ENCODE measurements at places on chromosomes 7 and 10.

- DNase-seq, result no peak
Observed at GRCh38 chr7:14754631-14755030, 147.9 kb downstream of the DGKB start.

DNA sequence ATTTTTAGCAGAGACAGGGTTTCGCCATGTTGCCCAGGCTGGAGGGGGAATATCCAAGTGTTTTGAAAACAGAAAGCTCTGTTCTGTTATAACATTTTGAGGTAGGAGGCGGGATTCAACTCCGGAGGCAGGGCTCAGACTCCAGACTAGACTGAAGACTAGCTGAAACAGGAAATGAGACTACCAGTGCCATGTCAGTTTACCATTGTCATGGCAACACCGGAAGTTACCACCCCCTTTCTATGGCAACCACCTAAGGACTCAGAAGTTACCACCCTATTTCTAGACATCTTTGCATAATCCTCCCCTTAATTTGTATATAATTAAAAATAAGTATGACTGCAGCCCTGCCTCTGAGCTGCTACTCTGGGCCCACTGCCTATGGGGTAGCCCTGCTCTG, 1069.1 kb upstream of the AUTS2 start:
- no peak for DNase-seq

DNA sequence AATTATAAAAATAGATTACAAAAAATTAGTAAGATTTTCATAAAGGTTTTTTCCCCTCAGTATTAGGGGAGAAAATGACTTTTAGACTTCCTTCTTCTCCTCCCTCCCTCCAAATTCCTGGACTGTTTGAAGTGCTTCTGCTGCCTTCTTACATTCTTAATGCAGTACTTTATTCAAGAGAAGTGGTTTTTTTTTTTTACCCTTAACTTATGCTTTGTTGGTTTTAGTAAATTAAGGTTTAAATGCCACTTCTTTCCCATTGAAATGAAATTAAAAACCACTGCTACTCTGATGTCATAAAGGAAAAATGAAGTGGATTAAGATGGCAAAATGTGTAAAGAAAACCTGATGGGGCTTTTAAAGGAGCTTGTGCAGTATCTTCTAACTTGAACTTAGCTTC, 140.7 kb downstream of the VTI1A start:
- DNase-seq, result no peak

GRCh38 chr7:107322015-107322414, 147.8 kb upstream of the GPR22 start:
- peak; percentile 5 for DNase-seq

- DNase-seq, result no peak
Observed at GRCh38 chr7:2164646-2165045, 68.1 kb downstream of the MAD1L1 start.

- DNase-seq, result no peak
Observed at GRCh38 chr7:2093215-2093842, 139.4 kb downstream of the MAD1L1 start.

GRCh38 chr7:7920056-7920455, 48.5 kb upstream of the GLCCI1 start:
- no peak for DNase-seq

GRCh38 chr10:67200913-67201564, 275.2 kb downstream of the LRRTM3 start:
- no peak for DNase-seq

DNA sequence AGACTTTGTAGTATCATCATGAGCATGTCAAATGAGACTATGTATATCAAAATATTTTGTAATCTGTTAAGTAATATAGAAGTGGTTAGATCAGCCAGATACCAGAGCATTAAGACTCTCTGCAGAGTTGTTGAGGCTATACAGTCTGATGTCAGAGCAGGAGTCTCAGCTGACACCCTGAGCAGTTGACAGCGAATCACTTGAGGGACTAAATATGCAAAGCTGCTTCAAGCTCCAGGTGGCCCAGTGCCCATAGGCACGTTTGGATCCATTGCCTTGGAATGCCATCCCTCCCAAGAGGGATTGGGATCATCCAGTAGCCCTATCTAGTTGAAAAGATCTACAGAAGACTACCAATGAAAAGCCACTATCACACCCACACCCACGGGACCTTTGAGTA, 210.2 kb downstream of the TAX1BP1 start:
- no peak for DNase-seq

- DNase-seq, result no peak
Observed at GRCh38 chr10:132178672-132179545, 7.8 kb upstream of the DPYSL4 start.

DNA sequence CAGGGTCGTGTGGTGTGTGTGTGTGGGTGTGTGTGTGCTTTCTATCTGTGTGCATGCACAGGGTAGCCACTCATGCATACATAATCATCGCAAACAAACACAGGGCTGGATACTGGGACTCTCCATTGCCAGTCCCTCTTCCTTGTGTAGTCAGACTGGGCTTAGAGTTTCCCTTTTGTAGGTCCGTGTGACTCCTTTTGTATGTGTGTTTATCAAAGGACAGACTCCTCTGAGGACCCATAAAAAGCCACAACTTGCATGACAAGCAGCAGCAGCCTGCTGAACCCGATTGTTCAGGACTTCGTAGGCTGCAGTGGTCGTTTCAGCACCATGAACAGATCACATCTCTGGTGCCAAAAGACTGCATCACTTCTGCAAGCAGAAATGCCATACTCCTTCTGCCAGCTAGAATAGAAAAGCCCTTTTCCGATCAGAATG, 895 bp downstream of the VSTM2A start:
- DNase-seq, result peak; percentile 72

- no peak for DNase-seq
Observed at GRCh38 chr7:27237735-27238334, 4.8 kb upstream of the EVX1 start.

GRCh38 chr10:8594176-8594575, 539.7 kb downstream of the GATA3 start:
- DNase-seq, result no peak

GRCh38 chr7:95553939-95554338, 42.4 kb downstream of the PDK4 start:
- DNase-seq, result no peak

GRCh38 chr10:44713307-44713706, 197.8 kb upstream of the TMEM72 start:
- DNase-seq, result no peak

DNA sequence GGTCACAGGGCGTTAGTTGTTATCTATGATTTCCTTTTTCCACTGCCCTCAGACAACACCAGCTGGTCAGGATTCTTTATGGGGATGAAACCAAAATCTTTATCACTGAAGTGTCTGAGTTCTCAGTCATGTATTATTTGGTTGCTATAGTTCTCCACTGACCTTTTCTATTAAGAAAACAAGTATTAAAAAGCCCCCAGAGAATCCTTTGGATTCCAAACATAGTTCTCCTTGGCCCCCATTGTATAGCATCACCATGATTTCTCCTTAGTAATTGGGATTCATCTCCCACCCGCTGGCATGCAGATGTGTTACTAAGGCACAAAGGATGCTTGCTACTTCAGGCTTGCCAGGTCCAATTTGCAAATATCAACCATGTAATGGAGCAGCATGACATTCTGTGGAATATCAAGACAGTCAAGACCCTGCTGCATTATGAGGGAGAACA, 94.3 kb downstream of the IQUB start:
- DNase-seq, result peak; percentile 70

- DNase-seq, result no peak
Observed at GRCh38 chr7:151385626-151386300, 24.1 kb downstream of the WDR86 start.

GRCh38 chr10:27344568-27345454, 104.2 kb upstream of the ACBD5 start:
- DNase-seq, result no peak

GRCh38 chr10:21487416-21488180, 37.9 kb downstream of the SKIDA1 start:
- no peak for DNase-seq

DNA sequence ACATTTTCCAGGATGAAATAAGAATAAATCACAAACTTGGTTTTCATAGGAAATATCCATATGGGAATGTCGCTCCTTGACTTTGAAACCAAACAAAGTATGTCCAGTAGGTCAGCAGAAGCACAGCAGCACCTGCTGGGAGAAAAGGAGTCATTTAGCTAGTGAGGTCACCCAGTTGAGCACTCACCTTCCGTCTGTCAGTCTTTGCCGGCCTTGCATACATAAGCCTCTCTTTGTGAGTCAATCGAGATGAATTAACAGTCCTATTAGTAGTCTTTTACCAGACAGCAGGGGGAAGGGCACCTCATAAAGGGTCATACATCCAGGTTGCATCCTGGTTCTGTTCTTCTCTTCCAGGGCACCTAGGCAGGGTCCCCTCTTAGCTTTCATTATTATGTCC, 232.5 kb upstream of the FZD1 start:
- DNase-seq, result peak; percentile 80

- DNase-seq, result no peak
Observed at GRCh38 chr7:73831834-73832651, 1.2 kb downstream of the CLDN4 start.

DNA sequence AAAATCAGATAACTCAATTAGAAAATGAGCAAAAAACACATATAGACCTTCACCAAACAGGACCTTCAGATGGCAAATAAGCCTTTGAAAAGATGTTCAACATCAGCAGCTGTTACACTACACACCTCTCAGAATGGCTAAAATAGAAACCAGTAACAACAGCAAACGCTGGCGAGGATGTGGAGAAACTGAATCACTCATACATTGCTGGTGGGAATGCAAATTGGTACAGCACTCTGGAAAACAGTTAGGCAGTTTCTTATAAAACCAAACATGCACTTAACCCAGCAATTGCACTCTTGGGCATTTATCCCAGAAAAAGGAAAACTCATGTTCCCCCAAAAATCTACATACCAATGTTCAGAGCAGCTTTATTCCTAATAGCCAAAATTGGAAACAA, 37.7 kb upstream of the SMARCD3 start:
- no peak for DNase-seq

GRCh38 chr7:151607464-151607867, 87.8 kb upstream of the RHEB start:
- no peak for DNase-seq

GRCh38 chr10:36366065-36366464, 724.0 kb upstream of the FZD8 start:
- DNase-seq, result no peak

- no peak for DNase-seq
Observed at GRCh38 chr10:84140036-84140379, 699 bp downstream of the GHITM start.

GRCh38 chr7:17787257-17787656, 153.0 kb downstream of the SNX13 start:
- no peak for DNase-seq

- DNase-seq, result no peak
Observed at GRCh38 chr10:123746942-123747341, 80.8 kb downstream of the GPR26 start.

DNA sequence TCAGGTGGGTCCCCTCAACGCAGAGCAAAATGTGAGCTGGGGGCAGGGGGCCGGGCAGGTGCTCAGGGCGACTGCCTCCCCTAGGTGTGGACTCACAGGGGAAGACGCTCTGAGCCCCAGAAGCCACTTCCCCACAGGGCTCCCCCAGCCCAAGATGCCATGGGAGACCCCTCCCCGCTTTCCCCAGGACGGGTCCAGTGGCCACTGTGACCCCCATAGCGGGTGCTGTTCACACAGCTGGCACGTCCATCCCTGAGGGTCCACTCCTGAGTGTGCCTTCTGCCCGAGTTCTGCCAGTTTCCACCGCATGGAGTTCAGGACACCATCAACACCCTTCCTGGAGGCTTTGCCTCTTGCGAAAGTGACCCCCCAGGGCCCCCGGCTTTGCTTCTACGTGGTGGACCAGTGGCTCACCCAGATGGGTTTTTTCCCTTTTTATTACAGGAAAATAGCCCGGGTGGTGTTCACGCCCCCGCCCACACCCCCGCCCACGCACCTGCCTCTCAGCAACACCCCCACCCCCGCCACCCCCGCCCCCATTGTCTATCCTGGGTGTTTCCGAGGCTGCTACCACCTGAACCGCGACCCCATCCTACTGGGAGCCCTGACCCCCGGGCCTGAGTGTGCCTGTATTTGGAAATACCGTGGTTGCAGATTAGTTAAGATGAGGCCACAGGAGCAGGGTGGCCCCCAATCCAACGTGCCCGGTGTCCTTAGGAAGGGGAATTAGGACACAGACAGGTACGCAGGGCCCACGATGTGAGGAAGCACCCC, 32.0 kb downstream of the ADAP1 start:
- no peak for DNase-seq

GRCh38 chr7:134422008-134422407, 36.9 kb downstream of the AKR1B1 start:
- DNase-seq, result no peak

DNA sequence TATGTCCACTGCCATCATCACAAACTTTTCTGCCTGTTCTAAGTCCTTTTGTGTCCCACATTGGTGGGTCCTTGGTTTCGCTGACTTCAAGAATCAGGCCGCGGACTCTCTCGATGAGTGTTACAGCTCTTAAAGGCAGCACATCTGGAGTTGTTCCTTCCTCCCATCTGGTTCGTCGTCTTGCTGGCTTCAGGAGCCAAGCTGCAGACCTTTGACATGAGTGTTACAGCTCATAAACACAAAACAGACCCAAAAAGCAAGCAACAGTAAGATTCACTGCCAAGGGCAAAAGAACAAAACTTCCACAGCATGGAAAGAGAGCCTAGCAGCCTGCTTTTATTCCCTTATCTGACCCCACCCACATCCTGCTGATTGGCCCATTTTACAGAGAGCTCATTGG, 30.2 kb downstream of the ASNS start:
- no peak for DNase-seq

DNA sequence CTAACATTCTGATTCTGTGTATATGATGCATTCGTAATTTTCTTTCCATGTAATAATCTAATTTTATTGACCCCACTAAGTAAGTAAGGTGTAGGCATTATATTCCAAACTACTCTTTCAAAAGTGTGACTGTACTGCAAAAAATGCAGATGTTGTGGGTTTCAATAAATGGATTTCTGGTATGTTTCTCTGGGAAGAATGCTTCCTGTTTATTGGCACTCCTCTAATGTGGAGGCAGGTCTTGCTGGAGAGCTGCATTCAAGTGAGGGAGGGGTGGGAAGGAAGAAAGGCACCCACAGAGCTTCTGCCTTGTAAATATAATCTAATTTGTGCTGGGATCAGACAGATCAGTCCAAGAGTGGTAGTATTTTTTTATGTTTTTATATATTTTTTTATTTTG, 23.9 kb downstream of the ST7 start:
- no peak for DNase-seq

GRCh38 chr7:122315507-122316466, 11.2 kb upstream of the FEZF1 start:
- no peak for DNase-seq

DNA sequence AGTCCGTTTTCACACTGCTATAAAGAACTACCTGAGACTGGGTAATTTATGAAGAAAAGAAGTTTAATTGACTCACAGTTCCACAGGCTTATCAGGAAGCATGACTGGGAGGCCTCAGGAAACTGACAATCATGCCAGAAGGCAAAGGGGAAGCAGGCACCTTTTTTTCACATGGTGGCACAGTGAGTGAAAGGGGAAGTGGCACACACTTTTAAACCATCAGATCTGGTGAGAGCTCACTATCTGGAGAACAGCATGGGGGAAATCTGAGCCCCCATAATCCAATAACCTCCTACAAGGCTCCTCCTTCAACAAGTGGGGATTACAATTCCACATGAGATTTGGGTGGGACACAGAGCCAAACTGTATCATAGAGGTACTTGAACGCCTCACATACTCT, 30.0 kb downstream of the AGR3 start:
- DNase-seq, result no peak
